Astrocyte (in vitro differentiated cells and primary cell): ENCODE measurements at places on chromosomes 2 and 18. TPM values are rescaled to one million over a fixed set of nuclear protein-coding genes. Genes with fewer than 3 reads are reported as not detected.

- no peak for DNase-seq
- no peak overlapping the region for H3K27ac ChIP-seq
- H3K27me3 ChIP-seq = no peaks in the 10 kb centered on the region
- no peak overlapping the region for H3K4me3 ChIP-seq
- peaks cover 11% of the 10 kb centered on the region for H3K4me1 ChIP-seq
Measured at GRCh38 chr2:109189751-109190150, 60.7 kb downstream of the SH3RF3 start.

- H3K4me3 ChIP-seq = no peak overlapping the region
- no peak for DNase-seq
- no peaks in the 10 kb centered on the region for H3K27me3 ChIP-seq
- peaks cover 12% of the 10 kb centered on the region for H3K4me1 ChIP-seq
- no peaks in the 10 kb centered on the region for H3K36me3 ChIP-seq
Measured at GRCh38 chr2:237633061-237633561, 5.7 kb downstream of the LRRFIP1 start.

GRCh38 chr2:24883946-24884345 is 36.1 kb downstream of the ADCY3 start:
- H3K36me3 ChIP-seq = no peaks in the 10 kb centered on the region
- peaks cover 9% of the 10 kb centered on the region for H3K4me1 ChIP-seq
- H3K4me3 ChIP-seq = no peak overlapping the region
- no peaks in the 10 kb centered on the region for H3K27me3 ChIP-seq

DNA sequence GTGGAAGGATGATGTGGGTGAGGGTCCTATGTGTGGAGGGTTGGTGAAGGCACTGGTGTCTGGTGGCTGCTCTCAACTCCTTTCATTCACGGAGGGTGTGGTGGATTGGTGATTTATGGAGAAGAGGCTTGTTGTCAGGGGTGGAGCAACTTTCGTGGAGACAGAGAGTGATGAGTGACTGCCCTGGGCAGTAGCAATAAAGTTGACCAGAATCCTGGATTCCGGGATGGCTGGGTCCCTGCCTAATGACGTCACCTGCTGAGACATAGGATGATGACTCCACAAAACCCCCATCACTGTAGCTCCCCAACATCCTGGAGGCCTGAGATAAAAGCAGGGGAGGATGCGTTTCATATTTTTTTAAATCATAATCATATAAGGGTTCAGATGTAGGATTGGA is 193.0 kb downstream of the ACKR3 start:
- H3K27me3 ChIP-seq = no peaks in the 10 kb centered on the region
- H3K4me1 ChIP-seq = no peaks in the 10 kb centered on the region
- H3K27ac ChIP-seq = no peak overlapping the region
- no peak overlapping the region for H3K4me3 ChIP-seq

Gene MYL12A
- 659 and 682 TPM in 2 replicates for total RNA-seq

Gene KCNJ3
- not detected in 2 replicates for total RNA-seq

Gene CFAP65
- total RNA-seq = 0.22 and 0.27 TPM in 2 replicates
